Pulmonary artery endothelial cell (primary cell): ENCODE measurements at places on chromosomes 1 and 21. TPM values are rescaled to one million over a fixed set of nuclear protein-coding genes. Genes with fewer than 3 reads are reported as not detected.

- no peak for DNase-seq
These were observed 184.7 kb upstream of the CACYBP start for GRCh38 chr1:174815036-174815435.

- DNase-seq, result no peak
These were observed 18.5 kb downstream of the WLS start for GRCh38 chr1:68213843-68214242.

Gene PLA2G2A
- not detected in 2 replicates for total RNA-seq

- no peak for DNase-seq
These were observed 41.7 kb downstream of the EVI5 start for GRCh38 chr1:92743221-92743620.

Gene IL12RB2
- total RNA-seq, result not detected in 2 replicates

DNA sequence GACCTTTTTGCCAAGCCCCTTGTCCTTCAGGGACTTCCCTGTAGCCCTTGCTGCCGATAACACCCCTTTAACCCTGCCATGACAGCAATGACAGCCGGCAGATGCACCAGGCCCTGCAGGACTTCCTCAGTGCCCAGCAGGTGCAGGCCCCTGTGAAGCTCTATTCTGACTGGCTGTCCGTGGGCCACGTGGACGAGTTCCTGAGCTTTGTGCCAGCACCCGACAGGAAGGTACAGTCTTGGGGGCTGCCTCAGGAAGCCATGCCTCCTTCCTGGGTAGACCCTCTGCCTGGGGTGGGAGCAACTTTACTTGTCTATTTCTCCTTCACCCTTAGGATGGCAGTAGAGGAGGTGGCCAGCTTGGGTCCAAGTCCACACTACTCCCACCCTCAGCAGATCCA is 16.1 kb upstream of the PADI6 start:
- DNase-seq, result no peak

DNA sequence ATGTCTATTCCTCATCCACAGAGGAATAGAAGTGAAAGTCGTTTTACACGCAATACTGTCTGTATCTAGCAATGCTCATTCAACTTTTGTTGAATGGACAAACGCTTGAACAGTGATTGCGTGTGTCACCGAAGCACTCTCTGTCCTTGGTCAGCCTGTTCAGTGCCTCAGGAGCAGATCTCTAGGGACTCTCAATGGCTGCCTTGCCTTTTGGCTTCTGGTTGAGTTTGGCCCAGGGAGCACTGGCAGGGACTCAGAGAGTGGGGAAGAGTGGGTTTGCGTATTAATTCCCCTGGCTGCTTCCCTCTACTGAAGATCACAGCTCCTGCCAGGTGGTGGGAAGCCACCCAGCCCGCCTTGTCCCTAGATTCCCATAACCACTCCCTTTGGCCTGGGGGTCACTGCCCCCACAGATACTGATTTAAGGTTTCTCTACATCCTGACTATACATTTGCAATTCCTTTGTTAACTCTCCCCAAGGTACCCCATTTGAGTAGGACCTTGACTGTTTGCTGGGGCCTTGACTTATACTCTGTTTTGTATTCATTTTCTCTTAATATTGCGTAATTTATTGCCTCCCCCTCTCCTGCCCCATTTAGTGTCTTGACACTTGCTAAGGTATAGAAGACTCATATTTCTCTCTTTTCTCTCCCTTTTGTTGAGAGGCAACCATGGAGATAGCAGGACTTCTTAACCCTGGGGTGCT is 61.7 kb upstream of the USP24 start:
- no peak for DNase-seq

DNA sequence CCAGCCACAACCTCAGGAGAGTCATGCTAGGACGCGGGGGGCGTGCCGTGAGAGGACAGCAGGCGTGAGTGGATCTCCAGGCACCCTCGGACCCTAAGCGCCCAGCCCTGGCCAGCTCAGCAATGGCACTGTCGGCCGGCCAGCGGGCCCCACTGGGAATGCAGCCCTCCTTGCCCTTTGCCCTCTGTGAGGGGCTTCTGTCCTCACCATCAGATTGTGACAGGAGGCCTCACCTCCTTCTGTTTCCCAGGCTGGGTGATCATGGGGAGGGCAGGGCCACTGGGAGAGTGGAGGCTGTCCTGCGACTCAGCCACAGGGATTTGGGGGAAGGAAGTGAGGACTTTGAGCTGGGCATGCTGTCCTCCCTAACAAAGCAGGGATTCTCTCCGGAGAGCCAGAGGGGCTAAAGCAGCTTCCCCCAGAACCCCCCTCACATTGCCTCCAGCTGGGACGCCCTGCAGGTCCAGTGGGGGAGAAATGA is 6.6 kb upstream of the LRRC3 start:
- DNase-seq, result no peak

Gene RIPPLY3
- total RNA-seq, result not detected in 2 replicates

DNA sequence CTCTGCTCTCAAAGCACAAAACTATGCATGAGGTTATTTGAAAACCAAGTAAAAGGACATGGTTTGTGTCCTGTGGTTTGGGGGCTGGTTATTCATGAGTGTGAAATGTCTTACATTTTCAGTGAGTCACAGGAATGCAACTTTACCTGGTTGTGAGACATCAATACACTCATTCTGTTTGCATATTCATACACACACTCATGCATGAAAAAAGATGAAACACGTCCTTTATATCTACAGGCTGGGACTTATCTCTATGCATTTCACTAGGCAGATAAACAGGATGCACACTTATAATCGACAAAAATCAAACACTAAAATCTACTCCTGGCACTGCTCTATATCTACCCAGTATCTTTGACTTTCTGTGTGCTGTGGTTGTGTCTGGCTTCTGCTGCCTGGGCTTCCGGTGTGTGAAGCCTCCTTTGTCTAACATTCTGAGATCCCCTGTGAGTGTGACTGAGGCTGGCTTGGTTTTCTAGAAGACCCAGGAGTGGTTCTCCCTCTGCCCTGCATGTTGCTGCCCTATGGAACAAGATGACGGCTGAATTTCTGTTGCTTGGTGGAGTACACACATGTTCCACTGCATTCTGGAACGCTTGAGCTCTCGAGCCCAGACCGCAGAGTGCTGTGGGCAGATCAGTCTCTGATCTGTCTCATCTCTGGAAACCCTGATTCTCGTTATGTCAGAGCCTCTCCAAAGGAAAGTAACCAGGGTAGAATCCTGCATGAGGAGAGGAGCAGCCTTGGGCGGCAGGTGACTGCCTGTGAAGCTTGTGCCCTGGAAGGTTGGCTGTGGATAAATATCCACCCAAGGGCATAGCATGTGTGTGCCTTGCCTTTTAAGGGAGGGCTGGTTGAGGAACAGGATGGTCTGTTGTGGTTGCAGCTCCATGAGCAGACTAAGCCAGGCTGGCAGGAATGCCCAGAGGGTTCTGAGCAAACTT is 19.7 kb upstream of the FASLG start:
- DNase-seq, result no peak

DNA sequence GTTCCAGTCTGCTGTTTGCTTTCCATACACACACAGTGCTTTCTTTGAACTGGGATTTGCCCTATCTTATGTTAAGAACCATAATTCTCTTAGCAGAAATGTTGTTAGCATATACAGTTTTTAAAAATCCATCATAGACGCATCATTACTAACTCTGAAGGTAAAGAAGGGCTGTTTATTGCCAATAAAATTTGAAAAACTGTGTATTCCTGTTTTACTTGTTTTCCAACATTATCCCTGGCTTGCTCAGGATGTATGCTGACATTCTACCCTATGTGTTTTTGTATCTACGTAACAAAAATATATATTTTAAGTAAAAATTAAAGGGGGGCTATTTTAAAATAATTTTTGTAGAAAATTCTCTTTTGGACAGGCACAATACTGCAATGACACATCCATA is 857.2 kb downstream of the BRINP3 start:
- no peak for DNase-seq

Gene ADCY10
- not detected in 2 replicates for total RNA-seq

GRCh38 chr1:221669441-221669840 is 72.4 kb downstream of the DUSP10 start:
- no peak for DNase-seq

Gene NHLH1
- under 0.01 TPM in 1 of 2 replicates, not detected in the other for total RNA-seq

DNA sequence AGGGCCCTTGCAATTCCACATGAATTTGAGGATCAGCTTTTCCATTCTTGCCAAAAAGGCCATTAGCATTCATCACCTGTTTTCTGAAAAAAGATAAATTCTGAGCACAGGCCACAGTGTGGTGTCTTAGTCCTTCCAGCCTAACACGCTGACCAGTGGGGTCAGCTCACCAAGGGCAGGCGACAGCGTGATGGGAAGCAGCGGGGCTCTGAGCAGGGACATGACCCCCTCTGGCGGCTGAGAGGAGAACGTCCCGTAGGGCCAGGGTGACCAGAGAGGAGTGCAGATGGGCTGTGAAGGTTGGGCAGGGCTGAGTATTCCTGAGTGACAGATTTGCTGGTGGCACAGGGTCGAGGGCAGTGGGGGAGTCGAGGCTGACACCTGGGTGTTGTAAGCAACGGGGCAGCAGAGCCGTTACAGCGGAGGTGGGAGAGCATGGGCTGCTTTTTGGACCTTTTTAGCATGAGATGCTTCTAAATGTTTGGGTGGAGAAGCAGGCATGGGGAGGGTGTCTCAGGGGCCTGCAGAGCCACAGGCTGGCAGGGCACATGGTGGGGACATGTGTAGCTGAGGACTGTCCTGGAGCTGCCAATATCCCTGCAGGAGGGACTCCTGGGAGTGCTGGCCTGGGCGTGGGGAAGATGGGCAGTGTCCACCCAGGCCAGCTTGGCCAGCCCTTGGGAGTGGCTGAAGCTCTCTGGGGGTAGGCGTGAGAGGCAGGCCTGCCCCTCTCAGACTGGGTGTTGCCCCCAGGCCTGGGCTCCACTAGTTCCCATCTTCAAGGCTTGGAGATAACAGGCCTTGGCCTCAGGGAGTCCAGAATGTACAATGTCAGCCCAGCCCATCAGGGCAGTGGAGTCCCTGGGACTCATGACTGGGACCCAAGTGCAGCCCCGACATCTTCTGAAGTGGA is 8.6 kb upstream of the CALML6 start:
- peak; percentile 46 for DNase-seq

Gene AMY2A
- not detected in 2 replicates for total RNA-seq

Gene MRAP
- total RNA-seq, result not detected in 2 replicates

GRCh38 chr1:183842795-183843144 is 37.9 kb downstream of the RGL1 start:
- no peak for DNase-seq

Gene KRTAP21-2
- total RNA-seq, result not detected in 2 replicates

DNA sequence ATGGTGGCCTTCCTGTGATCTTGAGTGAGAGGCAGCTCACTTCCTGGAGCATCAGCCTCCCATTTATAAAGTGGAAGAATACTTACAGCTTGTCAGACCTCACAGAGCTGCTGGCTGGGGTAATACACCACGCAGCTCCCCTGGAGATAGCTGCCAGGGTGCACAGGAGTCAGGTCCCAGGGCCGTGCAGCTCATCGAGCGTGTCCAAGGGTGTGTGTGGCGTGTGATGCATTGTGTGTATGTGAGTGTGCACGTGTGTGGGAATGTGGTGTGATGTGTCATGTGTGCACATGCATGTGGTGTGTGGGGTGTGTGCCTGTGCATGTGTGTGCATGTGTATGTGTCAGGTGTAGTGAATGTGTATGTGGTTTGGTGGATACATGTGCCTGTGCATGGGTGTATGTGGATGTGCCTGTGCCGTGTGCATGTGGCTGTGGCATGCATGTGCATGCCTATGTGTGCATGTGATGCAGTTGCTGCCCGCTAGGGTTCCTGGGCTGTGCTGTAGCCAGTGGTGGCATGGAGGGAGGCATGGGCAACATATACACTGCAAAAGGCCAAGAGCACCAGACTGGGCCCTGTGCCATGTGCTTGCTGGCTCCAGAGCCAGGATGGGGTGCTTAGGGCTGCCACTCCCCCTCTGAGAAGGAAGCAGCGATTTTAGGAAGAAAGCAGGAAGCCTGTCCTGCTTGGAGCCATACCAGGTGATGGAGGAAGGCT is 24.6 kb downstream of the WNT3A start:
- no peak for DNase-seq

- DNase-seq, result no peak
These were observed 115.1 kb downstream of the TOMM20 start for GRCh38 chr1:235013512-235013911.

GRCh38 chr1:32992489-32993323 is 28.1 kb upstream of the RNF19B start:
- no peak for DNase-seq

GRCh38 chr1:207867136-207868109 is 43.5 kb downstream of the CD34 start:
- no peak for DNase-seq

DNA sequence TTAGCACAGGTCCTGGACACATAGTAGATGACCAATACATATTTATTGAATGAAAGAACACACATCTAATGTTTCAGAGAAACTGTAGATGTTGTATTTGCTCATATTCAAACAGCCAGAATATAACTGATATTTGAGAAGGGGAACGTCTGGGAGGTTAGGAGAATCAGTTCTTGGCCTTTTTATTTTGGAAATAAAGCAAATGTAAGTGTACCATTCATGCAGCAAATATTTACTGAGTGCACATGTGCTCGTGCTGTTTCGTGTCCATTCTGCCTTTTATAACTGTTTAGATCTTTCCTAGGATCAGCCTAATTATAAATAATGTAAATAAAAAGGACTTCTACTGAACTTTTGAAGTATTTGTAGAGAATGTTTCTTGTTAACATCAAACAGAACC is 103.8 kb downstream of the GREM2 start:
- no peak for DNase-seq

Gene MAP10
- 1.1 TPM in 2 replicates for total RNA-seq

Gene GABRD
- not detected in 2 replicates for total RNA-seq

DNA sequence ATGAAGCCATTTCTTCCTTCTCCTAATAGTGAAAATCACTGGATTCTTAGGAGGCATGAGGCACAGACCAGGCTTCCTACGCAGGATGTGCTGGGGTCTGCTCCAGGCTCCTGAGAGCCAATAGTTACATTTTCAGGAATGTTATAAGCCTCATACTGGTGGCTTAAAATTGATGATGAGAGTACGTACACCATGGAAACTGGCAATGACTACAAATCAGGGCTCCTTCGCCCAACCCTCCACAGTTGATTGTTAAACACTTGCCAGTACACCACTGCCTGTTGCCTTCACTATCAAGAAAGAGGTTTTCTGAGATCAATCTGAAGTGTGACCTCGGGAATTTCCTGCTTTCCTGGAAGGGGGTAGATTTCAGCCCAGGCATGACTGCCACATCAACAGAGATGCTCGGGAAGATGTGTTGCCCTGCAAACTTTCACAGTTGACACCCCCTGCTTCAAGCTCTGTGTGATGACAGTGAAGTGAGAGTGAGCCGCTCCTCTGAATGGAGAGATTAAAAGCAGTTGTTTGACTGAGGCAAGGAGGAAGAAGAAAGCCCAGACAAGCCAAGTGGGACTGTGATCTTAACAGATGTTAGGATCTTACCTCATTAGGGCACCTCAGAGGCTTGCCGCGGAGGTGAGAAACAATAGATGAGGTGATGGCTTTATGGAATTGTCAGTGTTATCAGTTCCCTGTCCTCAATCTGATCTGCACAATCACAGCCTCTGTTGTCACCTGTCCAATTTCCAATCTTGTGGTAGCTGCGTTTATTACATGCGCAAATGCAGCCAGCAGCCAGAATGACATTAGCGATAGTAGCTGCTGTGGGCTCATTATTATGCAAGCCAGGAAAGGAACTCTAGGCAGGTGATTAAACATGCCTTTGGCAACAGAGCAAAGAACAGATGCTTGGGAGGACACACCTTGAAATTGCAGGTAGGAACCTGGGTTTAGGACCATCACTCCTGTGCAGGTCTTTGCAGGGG is 277.3 kb downstream of the KAZN start:
- DNase-seq, result no peak

- no peak for DNase-seq
These were observed 385.2 kb upstream of the POU3F1 start for GRCh38 chr1:38431535-38432376.

- DNase-seq, result no peak
These were observed 201.7 kb upstream of the CHRM3 start for GRCh38 chr1:239184561-239185244.

GRCh38 chr1:63325279-63325985 is 3.1 kb downstream of the FOXD3 start:
- DNase-seq, result no peak
